ENCODE measurements at places on chromosomes 3 and 15.

GRCh38 chr3:149969110-149969939 lies 1.4 kb downstream of the PFN2 start:
- no peak for DNase-seq

- DNase-seq: no peak
These were observed 128.3 kb upstream of the SEMA6D start for GRCh38 chr15:47588958-47589357.

- DNase-seq: no peak
These were observed 300.5 kb downstream of the ADAMTS17 start for GRCh38 chr15:100041127-100041828.

GRCh38 chr3:133468251-133468721 lies 68.4 kb downstream of the BFSP2 start:
- DNase-seq: no peak

DNA sequence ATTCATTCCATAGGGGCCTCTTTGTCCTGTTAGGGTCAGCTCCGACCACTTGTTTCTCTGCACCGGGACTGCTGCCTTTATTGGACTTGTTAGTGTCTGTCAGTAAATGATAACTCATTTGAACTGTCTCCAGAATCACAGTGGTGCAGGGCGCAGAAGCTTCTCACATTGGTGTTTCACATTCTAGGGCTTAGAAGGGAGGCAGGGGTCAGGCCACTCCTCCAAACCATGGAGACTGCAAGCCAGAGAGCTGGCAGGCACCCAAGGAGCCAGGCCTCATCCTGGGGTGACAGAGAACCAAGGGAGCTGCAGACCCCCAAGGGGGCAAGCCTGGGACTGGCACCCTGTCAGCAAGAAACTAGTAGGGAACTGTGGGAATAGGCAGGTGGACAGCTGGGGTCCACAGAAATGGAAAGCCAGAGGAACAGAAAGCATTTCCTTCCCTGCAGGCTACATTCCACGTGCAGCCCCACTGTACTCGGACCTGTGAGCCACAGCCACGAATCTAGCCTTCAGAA lies 49.1 kb downstream of the CCNL1 start:
- no peak for DNase-seq

DNA sequence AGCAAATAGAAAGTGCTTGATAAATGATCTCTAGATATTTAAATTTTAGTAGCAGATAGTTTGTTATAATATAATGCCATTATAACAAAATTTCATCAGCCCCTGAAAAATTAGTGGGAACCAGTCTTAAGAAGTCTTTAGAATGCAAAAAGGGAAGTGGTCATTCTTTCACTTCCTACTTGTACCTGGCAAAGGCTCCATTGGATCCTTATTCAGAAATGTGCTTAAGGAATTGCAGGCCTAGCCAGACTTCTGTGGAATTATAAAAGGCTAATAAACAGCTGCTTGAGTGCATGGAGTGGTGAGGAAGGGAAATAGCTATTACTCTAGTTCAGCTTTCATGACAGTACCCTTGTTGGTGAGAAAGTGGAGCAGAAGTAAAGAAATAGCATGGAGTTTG lies 24.2 kb downstream of the PPM1L start:
- no peak for DNase-seq
